ENCODE measurements at places on chromosomes 4 and X.

- no peaks in the 10 kb centered on the region for H3K36me3 ChIP-seq
- H3K4me1 ChIP-seq = no peaks in the 10 kb centered on the region
- no peak overlapping the region for H3K4me3 ChIP-seq
- H3K27me3 ChIP-seq = no peaks in the 10 kb centered on the region
- no peak overlapping the region for H3K27ac ChIP-seq
Observed at GRCh38 chr4:157810137-157810774, 362.6 kb downstream of the GASK1B start.

GRCh38 chr4:170414961-170415360 is 325.2 kb upstream of the AADAT start:
- no peak overlapping the region for H3K4me3 ChIP-seq
- H3K36me3 ChIP-seq = no peaks in the 10 kb centered on the region
- no peaks in the 10 kb centered on the region for H3K27me3 ChIP-seq
- DNase-seq = no peak

- no peak overlapping the region for H3K4me3 ChIP-seq
- no peak overlapping the region for H3K27ac ChIP-seq
- H3K4me1 ChIP-seq = no peaks in the 10 kb centered on the region
- H3K27me3 ChIP-seq = no peaks in the 10 kb centered on the region
- peaks cover 6% of the 10 kb centered on the region for H3K36me3 ChIP-seq
Observed at GRCh38 chrX:129823115-129823514, 20.6 kb downstream of the ZDHHC9 start.

GRCh38 chr4:152815078-152815477 is 35.3 kb downstream of the ARFIP1 start:
- no peak overlapping the region for H3K27ac ChIP-seq
- H3K36me3 ChIP-seq = no peaks in the 10 kb centered on the region
- no peaks in the 10 kb centered on the region for H3K4me1 ChIP-seq
- no peaks in the 10 kb centered on the region for H3K27me3 ChIP-seq
- H3K4me3 ChIP-seq = no peak overlapping the region

DNA sequence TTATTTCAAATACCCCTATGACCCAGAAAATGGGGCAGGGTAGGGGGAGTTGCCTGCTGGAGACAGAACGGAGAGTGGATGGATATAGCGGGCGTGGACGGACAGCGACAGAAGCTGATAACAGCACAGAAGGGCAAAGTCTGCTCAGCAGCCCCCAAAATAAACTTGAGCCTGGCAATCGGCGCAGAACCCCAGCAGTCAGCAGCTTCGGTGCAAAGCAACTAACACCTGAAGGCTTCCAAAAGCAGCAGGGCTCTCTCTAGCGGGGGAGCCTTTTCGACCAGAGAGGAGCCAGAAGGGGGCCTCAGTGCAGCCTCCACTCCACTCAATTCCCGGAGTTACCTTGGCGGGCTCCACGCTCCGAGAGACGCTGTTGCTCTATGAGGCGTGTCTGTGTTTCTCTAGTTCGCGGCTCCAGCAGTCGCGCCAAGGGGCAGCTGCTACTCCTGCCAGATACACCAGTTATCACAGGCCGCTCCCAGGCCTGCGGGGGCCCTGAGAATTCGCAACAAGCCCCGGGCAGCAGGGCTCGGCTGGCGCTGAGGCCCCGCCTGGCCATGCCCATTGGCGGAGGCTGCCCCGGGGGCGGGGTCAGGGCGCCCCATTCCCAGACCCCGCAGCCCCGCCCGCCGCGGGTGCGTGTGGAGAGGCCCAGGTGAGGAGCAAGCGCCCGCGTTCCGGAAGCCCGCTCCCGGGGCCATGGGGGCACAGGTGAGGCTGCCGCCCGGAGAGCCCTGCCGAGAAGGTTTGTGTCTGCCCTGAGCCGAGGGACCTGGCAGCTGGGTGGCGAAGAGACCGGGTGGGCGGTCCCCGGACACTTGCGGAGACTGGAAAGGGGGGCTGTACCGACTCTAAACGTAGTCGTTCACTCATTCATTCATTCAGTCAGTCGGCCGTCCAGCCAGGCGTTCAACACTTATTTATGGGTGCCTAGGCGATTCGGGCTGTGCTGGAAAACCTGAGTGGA is at the start of the genes CNGA1 and NIPAL1:
TSS of gene CNGA1 (minus strand) at position 541 of the 967 bp plus-strand sequence. CDS start 63,992 bp downstream, outside the sequence.
TSS of gene NIPAL1 (plus strand) at position 632 of the 967 bp plus-strand sequence. CDS start at position 700, 68 bp downstream.
- H3K36me3 ChIP-seq = no peaks in the 10 kb centered on the region
- peak; percentile 97 for DNase-seq

GRCh38 chr4:184684491-184685189 is 35.1 kb downstream of the PRIMPOL start:
- DNase-seq = no peak
- no peak overlapping the region for H3K27ac ChIP-seq
- no peak overlapping the region for H3K4me3 ChIP-seq

GRCh38 chr4:18075823-18076433 is 54.4 kb upstream of the LCORL start:
- no peak overlapping the region for H3K4me3 ChIP-seq
- H3K27ac ChIP-seq = no peak overlapping the region
- no peaks in the 10 kb centered on the region for H3K27me3 ChIP-seq
- H3K4me1 ChIP-seq = no peaks in the 10 kb centered on the region

DNA sequence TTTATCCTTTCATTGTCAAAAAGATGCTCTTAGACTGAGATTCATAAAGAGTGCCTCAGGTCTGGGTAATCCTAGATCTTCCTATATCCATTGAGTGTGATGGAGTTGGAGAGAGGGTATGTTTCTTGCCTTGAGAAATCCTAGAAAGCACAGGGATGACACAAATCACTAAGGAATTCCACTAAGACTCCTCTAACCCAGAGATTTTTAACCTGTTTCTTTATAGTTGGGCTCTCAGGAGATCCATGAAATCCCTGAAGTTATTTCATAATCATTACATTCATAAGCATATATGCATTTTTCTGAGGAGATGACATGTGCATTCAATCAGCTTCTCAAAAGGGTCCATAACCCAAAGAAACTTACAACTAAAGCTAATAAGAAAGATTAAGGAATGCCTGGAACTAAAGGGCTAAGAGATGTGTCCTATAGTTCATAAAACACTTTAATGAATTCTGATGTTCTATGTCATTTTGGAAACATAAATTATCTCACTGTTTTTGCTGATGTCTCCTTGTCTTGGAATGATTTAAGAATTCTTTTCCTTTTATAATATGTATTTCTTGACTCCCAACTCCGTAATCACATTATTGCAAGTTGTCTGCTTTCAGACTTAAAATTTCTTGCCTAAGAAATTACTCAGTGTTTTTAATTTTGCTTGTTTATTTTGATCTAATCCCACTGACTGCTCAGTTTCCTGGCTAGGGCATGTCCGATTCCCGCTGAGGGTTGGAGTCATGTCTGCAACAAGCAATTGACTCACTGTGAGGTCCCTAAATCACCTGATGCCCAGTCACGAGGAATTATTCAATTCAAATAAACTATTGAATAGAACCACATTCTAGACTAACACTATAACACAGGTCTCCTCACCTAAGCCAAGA is 2.8 kb upstream of the AMTN start:
- no peaks in the 10 kb centered on the region for H3K4me1 ChIP-seq
- H3K27ac ChIP-seq = no peak overlapping the region
- H3K27me3 ChIP-seq = no peaks in the 10 kb centered on the region
- no peak for DNase-seq

DNA sequence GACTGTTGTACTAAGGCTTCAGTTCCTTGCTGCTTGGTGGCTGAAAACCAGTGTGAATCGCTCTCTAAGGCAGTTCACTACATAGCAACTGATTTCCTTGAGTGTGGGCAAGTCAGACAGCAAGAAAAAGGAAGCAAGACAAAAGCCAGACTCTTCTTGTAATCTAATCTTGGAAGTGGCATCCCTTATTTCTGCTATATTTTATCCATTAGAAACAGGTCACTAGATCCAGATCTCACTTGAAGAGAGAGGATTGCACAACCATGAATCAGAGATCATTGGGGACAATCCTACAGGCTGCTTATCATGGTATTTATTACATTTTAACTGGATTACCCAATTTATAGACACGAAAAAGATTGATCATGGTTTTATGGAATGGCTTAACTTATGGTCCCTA is 684.5 kb downstream of the GRID2 start:
- DNase-seq = no peak
- H3K36me3 ChIP-seq = no peaks in the 10 kb centered on the region
- no peak overlapping the region for H3K4me3 ChIP-seq
- no peaks in the 10 kb centered on the region for H3K4me1 ChIP-seq

DNA sequence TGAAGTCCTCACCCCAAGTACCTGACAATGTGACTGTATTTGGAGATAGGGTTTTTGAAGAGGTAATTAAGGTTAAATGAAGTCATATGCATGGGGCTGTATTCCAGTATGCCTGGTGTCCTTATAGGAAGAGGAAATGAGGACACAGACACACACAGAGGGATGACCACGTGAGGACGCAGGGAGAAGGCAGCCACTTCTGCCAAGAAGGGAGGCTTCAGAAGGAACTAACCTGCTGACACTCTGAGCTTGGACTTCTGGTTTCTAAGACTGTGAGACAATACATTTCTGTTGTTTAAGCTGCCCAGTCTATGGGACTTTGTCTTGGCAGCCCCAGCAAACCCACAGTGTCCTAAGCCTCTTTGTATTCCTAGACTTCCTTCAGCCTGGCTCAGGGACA is 3.0 kb upstream of the SLC2A9 start:
- H3K4me1 ChIP-seq = peaks cover 21% of the 10 kb centered on the region
- H3K27me3 ChIP-seq = no peaks in the 10 kb centered on the region
- no peak overlapping the region for H3K4me3 ChIP-seq
- DNase-seq = no peak
- H3K27ac ChIP-seq = no peak overlapping the region

- DNase-seq = no peak
- H3K27ac ChIP-seq = no peak overlapping the region
- H3K4me3 ChIP-seq = no peak overlapping the region
- no peaks in the 10 kb centered on the region for H3K36me3 ChIP-seq
- no peaks in the 10 kb centered on the region for H3K4me1 ChIP-seq
- H3K27me3 ChIP-seq = no peaks in the 10 kb centered on the region
Observed at GRCh38 chrX:54090880-54091279, 46.6 kb upstream of the PHF8 start.

GRCh38 chrX:20263474-20263873 is 3.2 kb downstream of the RPS6KA3 start:
- H3K4me1 ChIP-seq = peaks cover under 1% of the 10 kb centered on the region
- peaks cover 2% of the 10 kb centered on the region for H3K36me3 ChIP-seq
- H3K27ac ChIP-seq = no peak overlapping the region
- DNase-seq = no peak
- H3K27me3 ChIP-seq = no peaks in the 10 kb centered on the region

DNA sequence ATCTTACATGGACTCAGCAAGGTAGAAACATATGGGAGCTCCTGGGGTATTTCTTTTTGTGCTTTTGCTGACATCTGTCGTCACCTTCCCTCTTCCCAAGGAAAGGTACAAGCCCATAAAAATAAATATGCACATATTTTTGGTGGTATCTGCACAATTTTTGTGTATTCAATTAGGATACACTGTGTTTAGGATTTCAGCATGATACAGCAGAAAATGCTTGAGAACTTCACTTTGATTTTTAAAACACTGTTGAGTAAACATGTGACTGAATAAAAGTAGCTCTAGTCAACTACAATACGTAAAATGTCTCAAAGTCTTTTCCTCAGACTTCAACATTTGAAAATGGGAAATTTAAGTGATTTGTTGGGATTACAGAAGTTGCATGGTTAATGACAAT is 99.4 kb upstream of the SPANXC start:
- no peaks in the 10 kb centered on the region for H3K4me1 ChIP-seq
- no peak overlapping the region for H3K27ac ChIP-seq
- no peaks in the 10 kb centered on the region for H3K27me3 ChIP-seq
- no peak for DNase-seq

GRCh38 chr4:155966731-155967395 is 13.2 kb upstream of the CTSO start:
- peaks cover 5% of the 10 kb centered on the region for H3K4me1 ChIP-seq
- H3K27me3 ChIP-seq = no peaks in the 10 kb centered on the region
- DNase-seq = no peak
- no peak overlapping the region for H3K27ac ChIP-seq
- no peaks in the 10 kb centered on the region for H3K36me3 ChIP-seq
- no peak overlapping the region for H3K4me3 ChIP-seq

DNA sequence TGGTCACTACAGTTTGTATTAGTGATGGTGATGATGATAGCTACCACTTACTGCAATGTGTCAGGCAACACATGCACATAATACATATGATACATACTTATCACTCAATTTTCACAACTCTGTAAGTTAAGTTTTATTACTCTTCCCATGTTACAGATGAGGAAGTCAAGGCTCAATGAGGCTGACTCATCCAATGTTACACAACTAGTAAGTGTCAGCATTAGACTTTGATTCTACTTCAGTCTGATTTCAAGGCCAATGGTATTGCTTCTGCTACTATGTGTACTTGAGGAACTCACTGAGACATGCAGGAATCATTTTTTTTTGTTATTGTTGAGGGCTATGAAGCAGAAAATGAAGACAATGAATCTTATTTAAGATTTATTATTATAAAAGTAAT is 96.4 kb upstream of the TRPC5OS start:
- H3K4me1 ChIP-seq = no peaks in the 10 kb centered on the region
- H3K36me3 ChIP-seq = no peaks in the 10 kb centered on the region
- no peaks in the 10 kb centered on the region for H3K27me3 ChIP-seq
- no peak overlapping the region for H3K27ac ChIP-seq
- H3K4me3 ChIP-seq = no peak overlapping the region

- H3K36me3 ChIP-seq = no peaks in the 10 kb centered on the region
- DNase-seq = peak; percentile 87
- H3K4me3 ChIP-seq = no peak overlapping the region
- H3K27me3 ChIP-seq = no peaks in the 10 kb centered on the region
- peaks cover 5% of the 10 kb centered on the region for H3K4me1 ChIP-seq
Observed at GRCh38 chrX:134948333-134949241, 42.2 kb upstream of the SMIM10 start.

DNA sequence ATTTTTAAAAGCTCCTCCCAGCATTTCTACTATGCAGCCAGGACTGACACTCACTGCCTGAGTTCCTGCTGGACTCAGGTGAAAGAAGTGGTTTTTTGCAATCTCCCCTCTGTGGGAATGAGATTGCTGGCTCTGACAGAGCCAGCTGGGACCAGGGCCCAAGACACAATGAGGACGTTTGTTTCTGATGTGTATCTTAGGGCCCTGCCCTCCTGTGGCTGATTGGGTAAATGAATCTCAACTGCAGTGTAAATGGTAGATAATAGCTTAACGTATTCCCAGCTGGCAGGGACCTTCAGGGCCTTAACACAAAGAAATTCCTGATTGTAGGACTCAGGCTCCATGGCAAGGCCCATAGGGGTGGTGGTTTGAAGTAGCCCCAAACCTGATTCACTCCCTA is 85.8 kb upstream of the PRPS1 start:
- no peaks in the 10 kb centered on the region for H3K36me3 ChIP-seq
- DNase-seq = peak; percentile 9
- no peak overlapping the region for H3K4me3 ChIP-seq
- no peak overlapping the region for H3K27ac ChIP-seq
- H3K4me1 ChIP-seq = no peaks in the 10 kb centered on the region
- H3K27me3 ChIP-seq = no peaks in the 10 kb centered on the region

- H3K36me3 ChIP-seq = no peaks in the 10 kb centered on the region
- no peak for DNase-seq
- no peaks in the 10 kb centered on the region for H3K4me1 ChIP-seq
- H3K27ac ChIP-seq = no peak overlapping the region
Observed at GRCh38 chr4:14857475-14857874, 144.8 kb upstream of the CPEB2 start.

- H3K36me3 ChIP-seq = no peaks in the 10 kb centered on the region
- H3K4me1 ChIP-seq = peaks cover 6% of the 10 kb centered on the region
- peak; percentile 16 for DNase-seq
- H3K27me3 ChIP-seq = peaks cover 69% of the 10 kb centered on the region
- H3K27ac ChIP-seq = no peak overlapping the region
- peak overlapping the region; percentile 66 for H3K4me3 ChIP-seq
Observed at GRCh38 chr4:13544606-13545393, 492 bp upstream of the NKX3-2 start.
